CD4-positive, alpha-beta T cell treated with Interleukin-15 for 4 hours (primary cell): ENCODE measurements at places on chromosomes 13 and 19.

- DNase-seq: no peak
These were observed 13.2 kb downstream of the C19orf44 start for GRCh38 chr19:16509141-16510061.

- peak; percentile 34 for DNase-seq
These were observed 133.9 kb downstream of the DCT start for GRCh38 chr13:94345374-94346195.

- no peak for DNase-seq
These were observed 60.6 kb downstream of the LHFPL6 start for GRCh38 chr13:39542361-39542760.

DNA sequence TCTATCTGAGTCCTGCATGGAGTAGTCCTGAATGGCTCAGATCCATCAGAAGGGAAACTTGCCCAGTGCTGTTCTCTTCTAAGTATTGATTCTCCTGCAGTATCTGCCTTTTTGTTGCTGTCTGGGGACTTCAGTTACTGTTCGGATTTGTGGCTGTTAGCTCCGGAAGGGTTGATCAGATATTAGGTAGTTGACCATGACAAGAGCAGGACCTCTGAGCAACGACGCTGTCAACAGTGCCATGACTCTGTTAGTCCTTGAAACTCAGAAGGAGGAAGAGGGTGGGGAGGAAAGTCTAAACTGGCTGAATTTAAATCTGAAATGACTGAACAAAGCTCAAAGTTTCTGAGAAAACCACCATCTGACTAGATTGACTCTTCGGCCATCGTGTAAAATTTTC, 42.2 kb downstream of the CCNE1 start:
- no peak for DNase-seq

- no peak for DNase-seq
These were observed 208.4 kb upstream of the SOX1 start for GRCh38 chr13:111858571-111858970.

DNA sequence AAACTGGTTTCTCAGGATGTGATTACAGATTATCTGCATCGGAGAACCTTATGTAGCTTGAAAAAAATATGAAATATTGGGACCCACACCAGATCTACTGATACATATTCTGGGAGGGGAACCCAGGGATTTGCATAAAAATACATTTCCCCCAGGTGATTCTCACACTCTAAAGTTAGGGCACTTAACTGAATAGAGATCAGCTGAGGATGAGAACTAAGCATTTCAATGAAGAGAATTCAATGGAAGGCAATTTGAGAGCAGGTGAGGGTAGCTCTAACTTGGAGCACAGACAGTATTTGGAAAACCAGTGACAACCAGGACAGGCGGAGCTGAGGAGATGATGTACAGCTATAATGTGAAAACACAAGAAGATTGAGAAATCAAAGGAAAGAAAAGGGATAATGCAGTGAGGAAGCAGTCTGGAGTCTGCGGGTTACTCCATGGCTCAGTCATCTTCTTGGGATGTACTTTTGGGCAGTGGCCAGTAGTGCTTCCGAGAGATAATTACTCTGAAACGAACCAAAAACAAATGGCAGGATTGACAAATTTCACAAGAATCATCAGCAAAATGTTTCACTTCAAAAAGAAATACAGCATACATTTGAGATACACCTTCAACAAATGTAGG, 6.1 kb upstream of the OXGR1 start:
- DNase-seq: no peak
